Psoas muscle (tissue), 8 donors: ENCODE measurements at places on chromosomes 11 and 22. TPM values are rescaled to one million over a fixed set of nuclear protein-coding genes. Genes with fewer than 3 reads are reported as not detected.

BACE1 gene
- polyA plus RNA-seq, result 10.3 TPM

DRD4 gene
- 0.14 TPM for polyA plus RNA-seq

XNDC1N gene
- polyA plus RNA-seq, result 0.82 TPM

- DNase-seq, result no peak
These were observed 14.8 kb downstream of the COMMD9 start for GRCh38 chr11:36274414-36274813.

- peak; percentile 34 for DNase-seq
These were observed 13.2 kb upstream of the HDHD5 start for GRCh38 chr22:17172029-17172833.
